Fibroblast of skin of abdomen (primary cell): ENCODE measurements at places on chromosomes 13 and 19.
A peak's percentile ranks its signal among the peaks of the same experiment; 100 is the strongest.

DNA sequence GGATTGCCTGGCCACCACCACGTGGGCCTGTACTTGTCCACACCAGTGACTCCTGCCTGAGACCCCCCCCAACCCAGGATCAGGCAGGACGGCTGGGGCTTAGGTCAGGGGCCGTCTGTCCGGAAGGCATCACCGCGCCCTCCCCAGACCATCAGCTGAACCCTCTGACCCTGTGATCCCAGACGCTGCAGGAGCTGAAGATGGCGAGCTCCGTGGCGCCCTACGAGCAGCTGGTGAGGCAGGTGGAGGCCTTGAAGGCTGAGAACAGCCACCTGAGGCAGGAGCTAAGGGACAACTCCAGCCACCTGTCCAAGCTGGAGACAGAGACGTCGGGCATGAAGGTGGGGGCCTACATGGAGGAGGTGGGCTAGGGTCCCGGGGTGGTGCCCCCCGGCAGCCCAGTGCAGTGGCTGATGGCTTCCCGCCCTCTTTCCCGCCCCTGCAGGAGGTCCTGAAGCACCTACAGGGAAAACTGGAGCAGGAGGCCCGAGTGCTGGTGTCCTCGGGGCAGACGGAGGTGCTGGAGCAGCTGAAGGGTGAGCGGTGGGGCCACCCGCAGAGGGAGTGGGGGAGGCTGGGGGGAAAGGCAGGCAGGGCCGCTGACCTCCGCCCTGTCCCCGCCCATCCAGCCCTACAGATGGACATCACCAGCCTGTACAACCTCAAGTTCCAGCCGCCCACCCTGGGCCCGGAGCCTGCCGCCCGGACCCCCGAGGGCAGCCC lies 3.0 kb downstream of the APC2 start:
- no peak for DNase-seq

GRCh38 chr13:20241593-20241992 lies 9.5 kb upstream of the GJB6 start:
- no peak for DNase-seq

DNA sequence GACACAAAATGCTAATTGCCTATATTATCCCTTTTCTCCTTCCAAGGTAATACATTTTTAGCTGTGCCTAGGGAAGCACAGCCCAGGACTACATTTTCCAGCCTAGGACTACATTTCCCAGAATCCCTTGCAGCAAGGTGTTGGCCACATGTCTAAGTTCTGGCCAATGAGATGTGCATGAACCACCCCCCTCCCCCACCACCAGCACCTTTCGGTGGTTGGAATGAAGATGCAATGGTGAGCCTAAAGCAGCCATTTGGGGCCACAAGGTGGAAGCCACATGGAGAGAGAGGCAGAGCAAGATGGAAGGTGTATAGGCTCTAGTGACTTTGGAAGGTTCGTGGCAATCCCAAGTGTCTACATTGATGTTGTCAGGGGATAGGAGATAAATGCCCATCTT lies 16.2 kb downstream of the UNC13A start:
- DNase-seq = no peak

DNA sequence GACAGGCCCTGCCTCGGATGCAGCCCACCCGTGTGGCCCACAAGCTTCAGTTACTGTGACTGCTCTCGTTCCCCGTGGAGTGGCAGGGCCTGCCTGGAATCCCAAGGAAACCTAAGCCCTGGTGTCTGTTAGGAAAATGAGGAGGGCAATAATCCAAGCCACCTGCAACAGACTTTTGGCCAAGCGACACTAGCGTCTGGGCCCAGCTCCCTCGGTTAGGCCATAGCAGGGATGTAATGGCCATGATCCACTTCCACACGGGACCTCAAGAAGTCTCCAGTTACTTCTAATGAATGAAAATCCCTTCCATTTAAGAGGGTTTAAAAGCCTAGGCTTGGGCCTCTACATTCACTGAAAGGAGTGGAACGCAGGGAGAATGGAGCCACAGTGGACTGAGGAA lies 8.9 kb downstream of the ZC3H4 start:
- DNase-seq = no peak

GRCh38 chr19:34104096-34104495 lies 68.2 kb upstream of the LSM14A start:
- DNase-seq = no peak

DNA sequence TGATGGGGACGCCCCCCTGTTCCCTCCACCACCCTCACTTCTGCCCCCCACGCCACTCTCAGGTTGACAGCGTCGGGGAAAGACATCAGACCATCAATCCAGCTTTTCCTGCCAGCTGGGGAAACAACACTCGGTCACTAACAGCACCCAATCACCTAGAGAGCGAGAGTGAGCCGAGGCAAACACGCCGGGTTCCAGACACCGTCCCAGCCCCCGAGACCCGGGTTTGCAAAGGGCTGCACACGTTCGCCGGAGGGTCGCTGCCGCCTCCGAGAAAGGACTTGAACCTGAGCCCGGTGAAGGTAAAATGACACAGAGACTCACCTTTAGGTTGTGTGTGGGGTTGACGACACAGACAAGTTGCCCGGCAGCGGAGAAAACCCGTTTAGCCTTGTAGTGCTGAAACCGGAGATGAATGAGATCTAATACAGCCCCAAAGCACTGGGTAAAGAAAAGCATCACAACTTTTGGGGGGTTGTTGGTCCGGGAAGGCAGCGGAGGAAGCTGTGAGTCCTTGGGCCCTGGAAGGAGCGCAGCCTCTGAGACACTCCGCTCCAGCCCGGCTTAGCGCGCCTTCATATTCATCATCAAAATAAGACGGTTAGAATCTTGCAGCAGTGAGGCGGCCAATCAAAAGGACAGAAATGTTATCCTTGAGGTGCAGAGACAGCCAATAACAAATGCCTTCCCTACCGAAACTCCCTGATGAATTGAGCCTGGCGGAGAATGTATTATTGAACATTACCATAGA lies at the start of gene SIAH3:
Gene SIAH3, minus strand, starts transcription at position 583 of the 751 bp plus-strand sequence. Its CDS starts 124 bp downstream, at position 459.
- DNase-seq = peak; percentile 62

DNA sequence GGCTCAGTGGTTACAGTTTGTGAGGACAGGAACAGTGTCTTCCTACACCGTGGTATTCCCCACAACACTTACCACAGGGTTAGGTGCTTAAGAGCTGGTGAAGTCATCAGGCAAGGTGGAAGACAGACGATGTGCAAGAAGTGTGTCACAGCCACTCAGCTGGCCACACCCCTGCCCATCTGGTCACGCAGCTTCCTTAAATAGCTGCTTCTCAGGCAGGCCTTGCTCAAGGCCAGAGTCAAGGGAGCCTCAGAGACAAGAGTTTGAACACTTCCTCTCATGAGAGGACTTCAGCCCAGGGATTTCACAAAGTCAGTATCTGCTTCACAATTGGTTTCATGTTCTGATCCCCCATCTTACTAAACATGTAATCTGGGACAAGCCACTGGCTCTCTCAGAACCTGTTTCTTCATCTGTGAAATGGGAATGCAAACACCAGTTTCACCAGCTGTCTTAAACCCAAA lies 80.3 kb upstream of the FRY start:
- no peak for DNase-seq

DNA sequence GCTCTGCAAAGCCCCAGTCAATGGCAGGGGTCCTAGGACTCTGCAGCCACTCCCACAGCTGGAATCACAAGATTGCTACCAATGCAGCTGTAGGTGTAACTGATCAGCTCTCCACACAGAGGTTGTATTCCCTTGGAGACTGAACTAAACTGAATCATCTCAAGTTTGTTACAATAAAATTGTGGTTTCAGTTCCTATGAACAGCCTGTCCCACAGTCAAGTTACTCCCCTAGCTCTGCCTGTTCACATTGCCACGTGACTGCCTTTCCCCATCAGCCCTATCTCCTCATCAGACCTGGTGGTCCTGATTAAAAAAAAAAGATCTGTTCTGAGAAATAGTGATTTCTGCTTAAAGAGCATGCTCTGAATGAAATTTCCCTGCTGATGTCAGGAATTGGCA lies 287.9 kb upstream of the NBEA start:
- DNase-seq = peak; percentile 40
